ENCODE measurements at places on chromosomes 6 and 20.
A peak's percentile ranks its signal among the peaks of the same experiment; 100 is the strongest.

GRCh38 chr6:40996591-40997233 lies 42.3 kb downstream of the UNC5CL start:
- DNase-seq = no peak

GRCh38 chr6:26534681-26535465 lies 3.3 kb upstream of the HMGN4 start:
- DNase-seq = no peak

GRCh38 chr20:18639501-18639979 lies 51.7 kb downstream of the DTD1 start:
- DNase-seq = no peak

DNA sequence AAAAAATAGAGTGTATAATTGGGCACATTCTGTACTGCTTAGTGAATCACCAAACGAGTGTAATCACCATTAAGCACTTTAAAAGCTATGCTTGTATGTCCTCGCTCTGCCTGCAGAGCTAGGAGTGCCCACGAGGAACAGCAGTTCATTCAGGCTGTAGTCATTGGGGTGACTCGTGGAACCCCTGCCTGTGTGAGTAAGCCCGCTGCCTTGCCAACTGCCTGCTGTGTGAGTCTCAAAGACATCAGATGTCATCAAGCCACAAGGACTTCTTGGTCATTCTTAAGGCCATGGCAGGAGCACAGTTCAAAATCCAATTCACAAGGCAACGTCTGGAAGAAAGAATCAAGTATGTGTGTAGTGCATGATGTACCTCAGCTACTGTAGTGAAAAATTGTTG lies 60.4 kb downstream of the FOXO3 start:
- no peak for DNase-seq

DNA sequence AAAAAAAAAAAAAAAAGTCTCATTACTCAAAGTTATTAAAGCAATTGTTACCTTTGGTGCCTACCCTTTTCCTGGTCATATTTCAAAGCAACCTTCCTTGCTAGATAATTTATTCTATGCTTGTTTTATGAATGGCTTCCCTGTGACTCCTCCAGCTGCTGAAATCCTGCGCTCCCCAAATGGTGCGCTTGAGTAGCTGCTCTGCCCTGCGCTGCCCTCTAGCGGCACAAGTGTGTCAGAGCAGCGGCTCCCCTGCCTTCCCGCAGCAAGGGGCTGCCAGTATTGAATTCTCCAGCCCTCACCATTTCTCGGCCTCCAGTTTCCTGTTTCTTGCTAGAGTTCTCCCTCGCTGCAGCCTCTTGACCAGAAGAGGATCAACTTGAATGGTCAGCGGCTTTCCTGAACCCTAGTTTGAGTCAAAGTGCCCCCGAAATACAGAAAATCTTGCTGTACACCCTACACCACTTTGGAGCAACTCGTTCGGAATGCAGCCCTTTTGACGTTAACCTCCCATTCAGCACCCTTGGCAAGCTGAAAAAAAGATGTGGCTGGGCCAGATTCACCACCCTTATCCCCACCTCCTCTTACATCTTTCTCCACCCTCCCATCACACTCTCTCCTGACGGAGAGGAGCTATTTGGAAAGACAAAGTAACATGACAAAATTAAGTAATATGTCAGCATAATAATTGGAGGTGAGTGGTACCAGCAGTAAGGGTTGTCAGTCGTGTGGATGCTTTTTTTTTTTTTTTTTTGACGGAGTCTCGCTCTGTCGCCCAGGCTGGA lies 60.4 kb upstream of the KLHL31 start:
- peak; percentile 88 for DNase-seq

DNA sequence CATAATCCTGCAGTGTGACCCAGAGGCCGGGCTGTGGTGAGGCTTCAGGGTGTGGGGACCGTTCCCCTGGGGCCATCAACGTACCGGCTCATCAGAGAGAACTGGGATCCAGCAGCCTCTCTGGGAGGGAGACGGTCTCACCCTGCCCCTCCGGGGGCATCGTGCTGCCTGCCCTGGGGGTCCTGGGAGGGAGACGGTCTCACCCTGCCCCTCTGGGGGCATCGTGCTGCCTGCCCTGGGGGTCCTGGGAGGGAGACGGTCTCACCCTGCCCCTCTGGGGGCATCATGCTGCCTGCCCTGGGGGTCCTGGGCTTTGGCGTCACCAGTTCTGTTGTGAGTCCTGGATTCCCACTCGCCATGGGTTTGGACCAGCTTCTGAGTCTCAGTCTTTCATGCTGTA lies 17.1 kb downstream of the SMOC2 start:
- DNase-seq = no peak

DNA sequence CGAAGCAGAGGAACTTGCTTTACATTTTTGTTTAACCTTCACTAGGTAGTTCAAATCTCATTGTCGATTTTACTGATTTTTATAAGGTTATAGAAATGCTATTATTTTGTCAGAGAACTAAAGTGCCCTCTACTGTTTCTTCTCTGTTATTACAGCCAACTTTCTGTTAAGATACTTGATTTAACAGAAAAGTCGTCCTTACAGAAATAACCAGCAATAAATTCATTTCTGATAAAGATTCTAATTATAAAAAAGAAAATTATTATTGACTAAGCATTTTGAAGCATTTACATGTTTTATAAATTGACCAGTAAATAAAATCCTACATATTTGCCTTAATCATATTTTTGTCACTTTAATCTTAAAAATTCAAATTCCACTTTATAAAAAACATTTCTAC lies 60.8 kb downstream of the OGFRL1 start:
- peak; percentile 45 for DNase-seq

- DNase-seq = peak; percentile 10
Measured at GRCh38 chr20:11544029-11544678, 373.5 kb upstream of the BTBD3 start.
